ENCODE measurements at places on chromosomes 7 and 10.

DNA sequence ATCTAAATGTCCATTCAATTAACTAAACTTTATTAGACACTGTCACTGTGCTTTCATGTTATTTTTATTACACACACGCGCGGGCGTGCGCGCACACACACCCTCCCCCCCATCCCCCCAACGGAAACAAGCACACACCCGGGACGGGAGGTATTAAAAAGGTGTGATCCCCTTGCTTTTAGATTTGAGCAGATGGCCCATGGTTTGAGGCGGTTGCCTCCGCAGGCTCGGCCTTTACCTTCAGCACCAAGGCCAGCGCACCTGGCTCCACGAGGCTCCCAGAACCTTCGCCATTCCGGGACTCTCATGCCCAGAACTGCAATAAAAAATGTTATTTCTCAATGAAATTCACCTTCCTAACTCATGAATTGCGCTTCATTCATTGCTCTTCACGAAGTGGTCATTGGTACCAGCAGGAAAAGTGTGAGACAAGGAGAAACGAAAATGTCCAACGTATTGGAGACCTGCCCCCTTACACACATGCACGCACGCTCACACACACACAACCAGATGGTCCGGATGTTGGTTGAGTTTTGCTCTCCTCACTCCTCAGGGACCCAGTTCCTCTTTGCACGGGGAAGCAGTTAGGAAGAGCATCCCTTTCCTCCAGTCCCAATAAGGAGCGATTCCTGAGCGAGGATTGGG lies 20.8 kb upstream of the PTF1A start:
- no peak for DNase-seq

GRCh38 chr10:80532571-80532970 lies 5.1 kb upstream of the SH2D4B start:
- no peak for DNase-seq

DNA sequence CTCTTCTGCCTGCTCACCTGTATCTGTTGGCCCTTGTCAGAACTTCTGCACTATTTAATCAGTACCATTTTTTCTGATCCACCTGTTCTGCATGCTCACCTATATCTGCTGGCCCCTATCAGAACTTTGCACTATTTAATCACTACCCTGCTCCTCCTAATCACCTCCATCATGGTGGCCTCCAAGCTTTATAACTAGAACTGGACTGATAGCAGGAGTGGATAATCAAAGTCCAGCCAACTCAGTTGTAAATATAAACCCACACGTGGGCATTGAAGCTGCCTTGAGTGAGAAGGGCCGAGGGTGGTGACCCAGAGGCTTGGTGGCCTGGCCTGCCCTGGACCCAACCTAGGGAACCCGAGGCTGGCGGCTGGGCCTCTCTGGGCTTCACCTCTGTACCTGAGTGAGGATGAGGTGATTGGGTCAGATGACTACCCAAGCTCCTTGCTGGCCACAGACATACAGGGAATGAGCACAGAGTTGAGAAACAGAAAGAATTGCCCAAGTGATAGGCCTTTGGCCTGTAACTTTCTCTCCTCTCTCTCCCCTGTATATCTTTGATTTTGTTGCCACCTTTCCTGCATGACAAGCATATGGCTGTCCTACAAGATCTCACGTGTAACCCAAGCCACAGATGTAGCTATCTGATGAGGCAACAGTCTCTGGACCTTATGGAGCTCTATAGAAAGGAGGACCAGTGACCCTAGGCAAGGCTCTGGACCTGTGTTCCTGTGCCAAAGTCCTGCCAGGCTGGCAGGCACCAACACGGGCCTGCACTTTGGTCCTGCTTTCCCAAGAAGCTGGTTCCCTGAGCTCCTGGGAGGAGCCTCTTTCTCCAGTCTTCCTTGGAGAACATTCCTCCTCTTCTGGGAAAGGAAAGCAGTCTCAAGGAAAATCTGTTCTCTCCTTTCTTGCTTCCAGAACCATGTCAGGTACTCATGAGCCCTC lies 23.4 kb upstream of the FAM3C start:
- no peak for DNase-seq

- DNase-seq: no peak
These were observed 104.7 kb downstream of the LHPP start for GRCh38 chr10:124566222-124566888.

DNA sequence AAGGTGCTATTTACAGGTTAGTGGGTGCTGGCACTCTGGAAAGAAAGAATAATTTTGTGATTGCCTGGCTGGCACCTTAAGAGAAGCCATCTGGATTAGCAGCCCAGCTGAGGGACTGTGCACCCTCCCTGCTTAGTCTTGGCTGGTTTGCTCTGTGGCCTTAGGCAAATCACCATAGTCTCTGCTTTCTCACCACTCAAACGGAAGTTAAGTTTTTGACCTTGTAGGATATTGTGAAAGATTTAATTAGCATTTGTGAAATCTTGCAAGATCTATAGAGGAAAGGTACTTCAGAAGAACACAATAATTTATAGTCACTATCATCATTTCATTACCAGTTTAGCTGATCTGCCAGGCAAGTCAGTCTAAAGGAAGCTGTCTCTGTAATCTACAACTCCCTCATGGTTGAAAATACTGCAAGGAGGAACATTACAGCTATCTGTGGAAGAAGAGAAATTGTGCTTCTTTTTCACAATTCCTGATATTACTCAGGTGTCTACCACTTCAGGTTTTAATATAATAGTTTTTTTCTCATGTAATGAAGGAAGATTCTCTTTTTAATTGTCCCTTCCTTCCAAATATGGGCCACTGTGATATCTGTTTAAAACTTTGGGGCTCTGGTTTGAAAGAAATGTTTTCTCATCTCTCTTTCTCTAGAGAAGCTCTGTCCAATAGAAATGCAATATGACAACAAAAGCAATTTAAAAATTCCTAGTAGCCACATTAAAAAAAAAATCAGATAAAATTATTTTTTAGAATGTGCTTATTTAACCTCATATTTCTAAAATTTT lies 219.6 kb downstream of the PTEN start:
- DNase-seq: no peak

Measured in neuronal stem cell (in vitro differentiated cells).